ENCODE measurements at places on chromosomes 16 and 17. TPM values are rescaled to one million over a fixed set of nuclear protein-coding genes. Genes with fewer than 3 reads are reported as not detected.

DNA sequence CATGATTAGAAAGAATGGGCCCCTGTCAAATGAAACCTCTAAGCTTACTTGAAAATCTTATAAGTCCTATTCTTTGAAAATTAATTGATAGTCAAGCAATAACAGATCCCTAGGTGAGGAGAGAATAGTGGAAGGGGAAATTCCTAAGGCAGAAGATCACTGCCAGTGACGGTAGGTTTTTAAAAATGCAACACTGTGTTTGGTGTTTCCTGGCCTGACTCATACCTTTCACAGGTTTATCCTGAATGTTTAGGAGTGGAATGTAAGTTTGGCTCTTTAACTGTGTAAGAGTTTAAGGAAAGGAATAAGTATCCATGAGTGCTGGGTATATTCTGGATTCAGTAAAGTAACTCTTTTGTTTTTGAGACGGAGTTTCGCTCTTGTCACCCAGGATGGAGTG is 23.8 kb downstream of the HAPSTR1 start:
- DNase-seq, result no peak

Gene POLR3K
- total RNA-seq, result 1.4 TPM

GRCh38 chr17:29667969-29668368 is 45.3 kb upstream of the CORO6 start:
- no peak for DNase-seq

Gene IRX5
- total RNA-seq, result 16.5 TPM

DNA sequence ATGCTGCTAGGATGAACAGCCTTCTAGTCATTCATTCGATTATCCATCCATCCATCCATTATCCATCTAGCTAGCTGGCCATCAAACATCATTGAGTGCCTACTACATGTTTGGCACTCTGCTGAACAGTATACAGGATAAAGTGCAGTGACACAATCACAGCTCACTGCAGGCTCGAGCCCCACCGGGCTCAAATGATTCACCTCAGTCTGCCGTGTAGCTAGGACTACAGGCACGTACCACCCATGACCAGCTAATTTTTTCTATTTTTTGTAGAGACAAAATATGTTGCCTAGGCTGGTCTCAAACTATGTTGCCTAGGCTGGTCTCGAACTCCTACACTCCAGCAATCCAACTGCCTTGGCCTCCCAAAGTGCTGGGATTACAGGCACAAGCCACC is 50.0 kb downstream of the SSH2 start:
- DNase-seq, result no peak

Gene GUCY2D
- total RNA-seq, result not detected

GRCh38 chr16:83623892-83624291 is 183.9 kb upstream of the HSBP1 start:
- no peak for DNase-seq

Gene PIRT
- not detected for total RNA-seq

Gene FN3K
- total RNA-seq, result 2.9 TPM

DNA sequence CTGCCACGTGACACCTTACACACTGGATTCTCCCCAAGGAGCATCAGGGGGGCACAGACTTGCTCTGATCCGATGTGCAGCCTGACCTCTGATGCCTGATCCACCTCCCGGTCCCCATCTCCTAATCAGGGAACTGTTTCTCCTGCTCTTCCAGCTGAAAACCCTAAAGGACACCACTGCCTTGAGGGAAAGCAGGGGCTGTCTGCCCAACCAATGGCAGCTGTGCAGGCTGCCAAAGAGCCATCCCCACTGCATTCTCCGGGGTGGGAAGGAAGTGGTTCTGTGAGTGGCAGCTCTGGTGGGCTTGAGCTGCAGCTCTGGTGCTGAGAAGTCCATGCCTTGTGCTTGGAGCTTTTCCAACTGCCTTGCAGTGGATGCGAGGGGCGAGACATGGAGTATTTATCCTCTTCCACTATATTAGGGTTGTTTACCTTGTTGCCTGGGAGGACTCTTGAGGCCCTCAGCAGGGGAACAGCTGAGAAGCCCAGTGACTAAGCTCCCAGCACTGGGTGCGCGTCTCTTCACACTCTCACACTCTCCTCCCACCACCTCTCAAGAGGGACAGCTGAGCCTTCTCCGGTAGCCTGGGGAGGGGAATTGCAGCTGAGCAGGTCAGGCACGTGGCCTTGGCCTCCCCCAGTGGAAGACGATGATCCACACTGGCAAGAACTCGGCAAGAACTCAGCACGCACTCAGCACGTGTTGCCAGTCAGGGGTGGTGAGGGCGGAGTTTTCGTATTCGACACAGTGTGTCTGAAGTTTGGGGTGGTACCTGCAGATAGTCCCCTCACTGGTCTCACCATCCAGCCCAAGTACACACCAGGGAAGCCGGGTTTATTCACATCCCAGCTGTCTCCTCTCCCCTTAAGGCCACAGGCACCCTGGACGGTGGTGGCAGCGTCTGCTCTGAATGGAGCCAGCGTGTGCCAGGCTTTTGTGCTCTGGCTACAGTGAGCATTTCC is 21.1 kb upstream of the SPATA32 start:
- DNase-seq, result peak; percentile 89

DNA sequence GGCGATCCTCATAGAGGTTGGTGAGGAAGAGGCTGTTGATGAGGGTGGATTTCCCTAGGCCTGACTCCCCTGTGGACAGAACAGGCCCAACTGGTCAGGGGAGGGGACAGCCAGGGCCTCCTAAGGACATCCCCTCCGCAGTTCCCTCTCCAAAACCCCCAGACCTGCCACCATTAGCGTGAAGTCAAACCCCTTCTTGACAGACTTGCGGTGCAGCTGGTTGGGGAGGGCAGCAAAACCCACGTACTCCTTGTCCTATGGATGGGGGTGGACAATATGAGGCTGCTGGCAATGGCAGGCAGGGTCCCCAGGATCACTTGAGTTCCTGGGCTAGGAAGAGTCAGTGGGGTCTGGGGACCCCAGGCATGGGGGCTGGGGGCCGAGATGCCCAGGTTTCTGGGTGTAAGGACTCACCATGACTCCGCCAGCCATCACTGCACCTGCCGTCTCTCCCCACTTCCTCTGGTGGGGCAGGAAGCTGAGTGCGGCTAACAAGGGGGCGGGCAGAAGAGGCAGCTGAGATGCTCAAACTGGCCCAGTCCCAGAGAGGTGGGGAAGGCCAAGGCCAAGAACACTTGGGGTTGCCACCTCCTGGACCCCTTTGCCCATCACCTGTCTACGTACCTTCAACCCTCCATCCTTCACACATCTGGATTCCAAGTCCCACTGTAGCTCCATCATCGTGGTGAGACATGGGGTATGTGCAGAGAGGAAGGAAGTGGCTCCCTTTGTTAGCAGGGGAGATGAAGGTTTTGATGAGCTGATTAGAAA is at the start of gene SEPTIN1:
Gene SEPTIN1 (minus strand): TSS at position 451 of the 771 bp plus-strand sequence. CDS start 19 bp downstream, at position 432.
- DNase-seq, result peak; percentile 19

DNA sequence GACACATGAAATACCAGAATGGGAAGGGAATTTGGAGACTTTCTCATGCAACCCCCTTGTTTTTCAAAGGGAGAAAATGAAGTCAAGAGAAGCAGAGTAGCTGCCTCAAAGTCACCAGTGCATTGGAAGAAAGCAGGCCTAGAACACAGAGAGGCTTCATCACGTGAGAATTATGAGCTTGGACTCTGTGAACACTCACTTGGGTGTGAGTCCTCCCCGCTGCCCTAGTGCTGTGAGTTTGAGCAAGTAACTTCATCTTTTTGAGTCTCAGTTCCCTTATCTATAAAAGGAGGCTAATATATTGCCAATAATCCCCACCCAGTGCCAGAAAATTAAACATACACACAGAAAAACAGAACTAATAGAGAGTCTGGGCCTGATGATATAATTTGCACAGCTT is 315.8 kb downstream of the XYLT1 start:
- DNase-seq, result no peak

Gene MYH8
- total RNA-seq, result not detected

DNA sequence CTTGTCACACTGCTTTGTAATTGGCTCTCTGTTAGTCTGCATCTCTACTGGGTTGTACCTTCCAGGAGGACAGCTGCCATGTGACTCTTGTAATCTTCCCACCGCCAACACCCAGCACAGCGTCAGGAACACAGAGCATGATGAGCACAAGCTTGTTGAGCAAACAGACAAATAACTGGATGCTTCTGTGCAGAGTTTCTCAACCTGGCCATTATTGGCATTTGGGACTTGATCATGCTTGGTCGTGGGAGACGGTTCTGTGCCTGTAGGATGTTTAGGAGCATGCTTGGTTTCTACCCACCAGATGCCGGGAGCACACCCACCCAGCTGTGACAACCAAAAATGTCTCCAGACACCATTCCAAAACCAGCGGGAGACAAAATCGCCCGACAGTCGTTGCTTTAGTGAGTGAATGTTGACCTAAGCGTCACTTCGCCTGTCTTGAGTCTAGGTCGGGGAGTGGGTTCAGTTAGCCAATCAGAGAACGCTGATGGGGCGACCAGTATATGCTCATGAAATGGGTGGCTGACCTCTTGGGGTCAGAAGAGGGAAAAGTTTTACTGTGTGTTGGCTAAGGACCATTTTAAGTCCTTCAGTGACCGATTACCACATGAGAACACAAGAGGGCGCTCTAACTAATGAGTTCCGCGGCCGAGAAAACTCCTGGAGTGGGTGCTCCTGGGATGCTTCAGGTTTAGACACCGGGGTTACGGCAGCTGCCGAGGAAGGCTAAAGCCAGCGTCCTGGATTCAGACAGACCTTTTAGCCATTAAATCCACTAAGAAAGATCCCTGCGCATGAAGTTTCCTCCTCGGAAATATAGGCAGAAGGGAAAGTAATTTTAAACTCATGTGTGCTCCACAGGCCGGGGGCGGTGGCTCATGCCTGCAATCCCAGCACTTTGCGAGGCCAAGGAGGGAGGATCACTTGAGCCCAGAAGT is 57.8 kb upstream of the TEX2 start:
- DNase-seq, result peak; percentile 94

Gene CD300LG
- not detected for total RNA-seq

Gene EVI2B
- total RNA-seq, result 6.2 TPM

DNA sequence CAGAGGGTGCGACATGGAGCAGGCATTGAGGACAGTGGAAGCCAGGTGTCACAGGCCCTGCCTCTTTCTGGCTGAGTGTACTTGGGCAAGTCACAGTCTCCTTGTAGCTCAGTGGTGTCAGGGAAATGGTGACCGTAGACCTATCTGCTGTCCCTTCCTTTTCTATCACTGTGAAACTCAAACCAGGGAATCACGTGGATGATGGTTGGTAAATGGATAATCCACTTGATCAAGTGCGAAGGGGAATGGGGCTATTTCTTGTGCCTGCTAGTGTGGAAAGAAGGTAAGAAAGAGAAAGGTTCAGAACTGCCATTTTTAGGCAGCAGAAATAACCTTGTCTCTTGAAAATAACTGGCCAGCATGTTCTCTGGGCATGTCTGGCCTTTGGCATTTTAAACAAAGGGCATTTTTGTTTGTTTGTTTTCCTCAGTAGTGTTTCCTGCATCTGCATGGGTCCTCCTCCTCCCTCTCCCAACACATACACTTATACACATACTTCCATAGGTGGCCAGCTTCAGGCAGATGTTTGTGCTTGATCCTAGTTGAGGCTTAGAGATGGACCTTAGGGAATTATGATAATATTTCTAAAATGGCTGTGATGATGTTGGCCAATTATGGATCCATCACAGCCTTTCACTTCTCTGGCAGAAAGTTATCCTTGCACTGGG is 7.1 kb downstream of the TBX4 start:
- DNase-seq, result no peak

Gene LRRC37B
- total RNA-seq, result 23.0 TPM

DNA sequence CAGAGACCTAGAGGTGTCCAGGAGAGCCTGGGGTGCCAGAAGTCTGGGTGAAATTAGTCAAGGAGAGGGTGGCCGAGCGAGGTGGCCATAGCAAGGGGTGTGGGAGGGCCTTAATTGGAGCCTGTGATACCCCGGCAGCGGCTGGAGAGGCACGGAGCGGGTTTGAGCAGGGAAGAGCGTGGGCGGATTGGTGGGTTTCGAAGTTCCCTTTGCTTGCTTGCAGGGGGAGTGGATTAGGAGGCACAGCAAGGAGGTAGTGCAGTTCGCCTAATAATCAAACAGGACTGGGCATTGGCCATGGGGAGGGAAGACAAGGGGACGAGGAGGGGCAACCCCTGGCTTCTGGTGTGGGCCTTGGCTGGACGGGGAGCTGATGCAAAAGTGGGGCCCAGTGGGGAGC is 5.4 kb upstream of the FAM83G start:
- DNase-seq, result no peak

Gene LRRC36
- not detected for total RNA-seq

- DNase-seq, result no peak
Measured at GRCh38 chr16:86034421-86034919, 135.5 kb downstream of the IRF8 start.

Gene SHBG
- 0.36 TPM for total RNA-seq

GRCh38 chr16:64180136-64180900 is 941.5 kb downstream of the CDH11 start:
- DNase-seq, result no peak

- peak; percentile 87 for DNase-seq
Measured at GRCh38 chr17:12667299-12667958, 1.7 kb downstream of the MYOCD start.

Gene EVPL
- total RNA-seq, result not detected

Gene MYH11
- under 0.01 TPM for total RNA-seq

Gene TBC1D3I
- 0.36 TPM for total RNA-seq
